Left kidney (tissue), 8 donors: ENCODE measurements at places on chromosomes 3 and 15. TPM values are rescaled to one million over a fixed set of nuclear protein-coding genes. Genes with fewer than 3 reads are reported as not detected.

The FRMD5 gene
- 1.8 TPM for polyA plus RNA-seq

The DISP2 gene
- 0.35 TPM for polyA plus RNA-seq

The ZCWPW2 gene
- 2.8 TPM for polyA plus RNA-seq

The RTP3 gene
- not detected for polyA plus RNA-seq

The IQCF5 gene
- polyA plus RNA-seq = not detected

The MYL3 gene
- 20.1 TPM for polyA plus RNA-seq

The STRIT1 gene
- polyA plus RNA-seq = 1.5 TPM

The CCDC33 gene
- 9.0 TPM for polyA plus RNA-seq

The ZDHHC23 gene
- 20.9 TPM for polyA plus RNA-seq

The CYP8B1 gene
- 1.3 TPM for polyA plus RNA-seq

The IL5RA gene
- polyA plus RNA-seq = 0.73 TPM

The LINGO1 gene
- polyA plus RNA-seq = 12.8 TPM

The FGF7 gene
- 18.8 TPM for polyA plus RNA-seq

The SLC9C1 gene
- 1.2 TPM for polyA plus RNA-seq

The WDR93 gene
- 3.7 TPM for polyA plus RNA-seq

The CADM2 gene
- 0.52 TPM for polyA plus RNA-seq
